ENCODE measurements at places on chromosomes 4 and X.

- DNase-seq = no peak
Measured at GRCh38 chr4:124199755-124200154, 512.8 kb downstream of the ANKRD50 start.

DNA sequence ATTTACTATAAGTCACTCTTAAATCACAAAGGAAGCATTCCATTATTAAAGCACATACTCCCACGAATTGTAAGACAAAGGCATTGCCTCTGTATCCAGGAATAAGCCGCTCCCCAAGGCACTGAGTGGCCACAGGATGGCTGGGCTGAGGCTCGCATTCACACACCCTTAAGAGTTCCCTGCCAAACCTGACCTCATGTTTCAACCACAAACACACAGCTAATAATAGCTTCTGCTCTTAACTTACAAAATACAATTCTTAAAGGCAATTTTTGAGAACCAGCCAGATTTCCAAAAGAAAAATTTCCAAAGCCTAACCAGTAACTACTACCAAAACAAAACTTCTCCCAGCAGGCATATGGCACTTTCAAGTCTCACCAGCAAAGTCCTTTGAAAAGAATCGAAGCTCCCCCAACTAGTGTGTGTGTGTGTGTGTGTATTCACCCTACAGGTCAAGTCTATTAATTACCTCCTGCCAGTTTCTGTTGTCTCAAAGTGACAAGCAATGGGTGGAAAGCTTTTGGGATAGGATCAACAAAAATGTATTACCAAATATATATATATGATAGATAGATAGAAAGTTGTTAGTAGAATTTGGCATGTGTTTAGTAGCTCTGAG lies 36.0 kb downstream of the ARHGAP6 start:
- no peak for DNase-seq

DNA sequence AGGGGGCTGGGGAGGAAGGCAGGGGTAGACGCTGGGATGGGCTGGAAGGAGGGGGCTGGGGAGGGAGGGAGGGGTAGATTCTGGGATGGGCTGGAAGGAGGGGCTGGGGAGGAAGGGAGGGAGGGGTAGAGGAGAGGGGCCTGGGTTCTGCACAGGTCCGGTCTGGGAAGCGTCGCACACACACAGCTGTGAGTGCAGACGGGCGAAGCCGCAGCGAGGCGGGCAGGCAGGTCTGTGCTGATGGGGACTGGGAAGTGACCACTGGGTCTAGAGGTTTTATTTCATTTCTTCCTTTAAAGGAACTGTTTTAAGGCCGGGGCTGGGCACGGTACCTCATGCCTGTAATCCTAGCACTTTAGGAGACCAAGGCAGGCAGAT lies 69.1 kb upstream of the MXD4 start:
- DNase-seq = no peak

DNA sequence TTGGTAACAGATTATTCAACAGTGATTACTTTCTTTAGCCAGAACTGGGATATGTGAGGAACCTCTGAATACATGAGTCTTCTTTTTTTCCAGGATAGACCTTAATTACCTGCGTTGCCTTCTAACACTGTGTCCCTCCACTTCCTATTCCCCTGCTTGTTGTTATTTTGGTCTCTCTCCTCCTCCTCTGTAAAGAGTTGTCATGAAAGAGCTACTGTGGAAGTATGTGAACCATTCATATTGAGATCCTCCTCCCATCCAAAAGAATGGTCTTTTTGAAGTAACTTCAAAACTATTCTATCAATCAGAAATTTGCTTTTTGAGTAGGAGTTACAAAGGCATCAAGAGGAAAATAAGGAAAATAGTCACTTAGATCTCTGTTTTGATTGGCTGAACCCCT lies 420.0 kb upstream of the TENM3 start:
- no peak for DNase-seq

GRCh38 chr4:35520059-35520458 lies 724.3 kb downstream of the ARAP2 start:
- no peak for DNase-seq

GRCh38 chrX:69210581-69210980 lies 45.3 kb upstream of the PJA1 start:
- DNase-seq = no peak

GRCh38 chr4:13313856-13314255 lies 170.3 kb downstream of the RAB28 start:
- no peak for DNase-seq

- no peak for DNase-seq
Measured at GRCh38 chr4:309807-310206, 4.5 kb upstream of the ZNF732 start.

- DNase-seq = no peak
Measured at GRCh38 chr4:152501846-152502536, 33.9 kb downstream of the FBXW7 start.

DNA sequence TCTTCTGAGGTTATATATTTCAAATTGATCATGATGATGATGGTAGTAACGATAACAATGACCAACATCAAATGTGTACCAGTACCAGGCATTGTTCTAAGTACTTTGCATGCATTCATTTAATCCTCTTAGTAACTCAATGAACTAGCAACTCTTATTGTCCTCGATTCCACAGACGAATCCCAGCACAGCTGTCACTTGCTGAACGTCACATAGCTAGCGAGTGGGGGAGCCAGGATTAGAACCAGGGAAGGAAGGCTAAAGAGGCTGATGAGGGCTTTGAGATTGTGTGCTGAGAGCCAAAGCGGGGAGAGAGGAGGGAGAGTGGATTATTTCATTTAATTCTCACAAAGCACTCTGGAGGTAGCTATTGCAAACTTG lies 103.6 kb downstream of the PHOX2B start:
- no peak for DNase-seq

DNA sequence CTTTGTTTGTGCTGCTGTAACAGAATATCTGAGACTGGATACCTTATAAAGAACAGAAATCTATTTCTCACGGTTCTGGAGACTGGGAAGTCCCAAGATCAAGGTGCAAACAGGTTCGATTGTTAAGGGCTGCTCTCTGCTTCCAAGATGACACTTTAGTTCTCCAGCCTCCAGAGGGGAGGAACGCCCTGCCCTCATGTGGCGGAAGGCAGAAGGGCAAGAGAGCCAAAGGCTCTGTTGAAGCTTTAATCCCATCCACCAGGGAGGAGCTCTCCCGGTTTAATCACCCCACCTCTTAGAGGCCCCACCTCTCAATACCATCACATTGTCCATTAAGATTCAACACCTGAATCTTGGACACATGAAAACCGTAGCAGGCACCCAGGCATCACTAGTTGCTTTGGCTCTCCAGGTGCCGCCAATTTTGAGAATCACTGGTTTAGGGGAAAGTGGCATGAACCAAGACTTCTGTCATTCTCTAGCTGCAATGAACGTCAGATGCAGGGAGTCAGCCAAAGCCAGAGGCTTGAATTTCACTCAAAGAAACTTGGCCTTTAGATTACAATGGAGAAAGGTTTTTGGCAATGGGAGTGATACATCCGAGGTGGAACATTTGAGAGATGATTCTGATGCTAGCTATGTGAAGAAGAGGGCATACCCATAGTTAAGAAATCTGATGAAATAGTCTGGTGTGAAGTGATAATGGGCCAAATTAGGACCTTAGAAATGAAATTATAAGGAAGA lies 15.7 kb downstream of the FHL1 start:
- peak; percentile 34 for DNase-seq

GRCh38 chr4:11912886-11913285 lies 484.2 kb upstream of the HS3ST1 start:
- DNase-seq = no peak

- no peak for DNase-seq
Measured at GRCh38 chr4:173001571-173001970, 167.0 kb upstream of the GALNT7 start.

DNA sequence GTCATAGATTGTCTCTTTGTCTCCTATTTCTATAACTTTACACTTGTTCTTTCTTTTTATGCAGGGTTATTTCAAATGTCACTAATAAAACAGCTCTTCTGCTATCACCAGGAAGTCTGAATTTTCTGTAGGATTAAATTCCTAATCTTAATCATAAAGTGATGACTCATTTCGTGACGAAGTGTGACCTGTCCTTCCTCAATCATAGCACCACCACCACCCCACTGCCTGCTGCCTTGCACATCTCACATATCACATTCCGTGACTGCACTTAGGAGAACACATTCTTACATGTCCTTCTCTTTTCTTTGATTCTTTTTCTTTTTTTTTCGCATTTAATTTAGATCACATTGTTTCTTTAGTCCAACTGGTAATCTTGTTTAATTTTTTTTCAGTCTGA lies 57.7 kb upstream of the UGT2B7 start:
- no peak for DNase-seq

GRCh38 chr4:63757929-63758328 lies 651.3 kb downstream of the TECRL start:
- DNase-seq = no peak

DNA sequence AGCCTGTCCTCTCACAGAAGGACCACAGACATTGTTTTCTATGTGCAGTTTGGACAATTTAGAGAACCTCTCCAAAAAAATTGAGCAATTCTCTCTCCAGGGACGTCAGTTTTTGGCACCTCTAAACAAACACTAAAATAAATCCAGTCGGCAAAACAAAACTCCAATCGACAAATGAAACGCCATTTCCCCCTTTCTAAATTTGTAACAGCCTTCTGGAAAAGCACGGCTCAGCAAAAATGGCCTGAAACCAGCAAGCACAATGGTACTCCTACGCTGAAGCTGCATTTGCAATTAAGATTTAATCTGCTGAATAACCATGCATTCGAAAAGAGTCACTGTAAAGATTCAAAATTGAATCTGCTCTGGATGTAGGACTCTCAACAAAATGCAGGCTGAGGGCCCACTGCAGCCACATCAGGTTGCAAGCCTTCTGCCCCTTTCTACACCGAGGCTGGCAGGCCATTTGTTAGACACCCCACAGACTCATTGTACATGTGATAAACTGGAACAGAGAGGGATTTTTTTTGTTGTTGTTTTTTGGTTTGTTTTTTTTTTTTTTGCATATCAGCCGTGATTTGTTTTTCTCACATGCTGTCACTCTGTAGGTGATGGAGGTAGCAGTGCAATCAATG lies 79.9 kb upstream of the MAP3K15 start:
- no peak for DNase-seq

DNA sequence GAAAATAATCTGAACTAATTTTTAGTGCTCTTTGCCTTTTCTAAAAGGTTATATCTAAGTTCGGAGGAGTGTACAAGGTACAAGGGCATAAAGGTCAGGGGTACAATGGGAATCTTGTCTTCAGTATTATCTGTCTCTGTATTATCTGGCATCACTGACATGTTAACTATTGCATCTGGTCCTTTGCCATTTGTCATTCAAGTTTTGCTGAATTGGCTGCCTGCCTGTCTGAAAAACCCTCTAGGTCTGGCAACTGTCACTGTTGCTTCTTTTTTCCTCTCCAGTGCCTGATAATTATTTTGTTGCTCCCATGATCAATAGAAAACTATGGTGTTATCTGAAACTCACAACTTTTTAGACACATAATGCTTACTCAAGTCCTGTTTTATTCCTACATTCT lies 112.5 kb upstream of the STK26 start:
- no peak for DNase-seq

- DNase-seq = no peak
Measured at GRCh38 chr4:82621251-82621650, 59.5 kb upstream of the TMEM150C start.

DNA sequence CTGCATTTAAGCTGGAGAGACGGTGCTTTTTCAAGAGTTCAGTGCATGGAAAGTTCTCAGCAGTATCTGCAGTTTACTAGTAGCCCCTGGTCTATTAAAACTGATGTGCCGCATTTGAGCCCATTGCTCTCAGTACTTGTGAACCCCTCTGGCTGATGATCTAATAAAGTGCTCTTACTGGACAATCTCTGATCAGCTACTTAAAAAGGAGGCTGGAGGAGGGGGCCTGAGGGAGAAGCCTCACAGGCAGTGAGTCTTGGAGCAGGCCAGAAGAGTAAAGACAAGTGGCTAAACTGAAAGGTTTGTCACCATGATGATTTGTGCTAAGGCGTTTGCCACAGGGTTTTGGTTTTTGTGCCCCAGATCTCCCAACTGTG lies 138.5 kb downstream of the ARX start:
- no peak for DNase-seq

- DNase-seq = no peak
Measured at GRCh38 chr4:121943941-121944340, 7.9 kb downstream of the TRPC3 start.

DNA sequence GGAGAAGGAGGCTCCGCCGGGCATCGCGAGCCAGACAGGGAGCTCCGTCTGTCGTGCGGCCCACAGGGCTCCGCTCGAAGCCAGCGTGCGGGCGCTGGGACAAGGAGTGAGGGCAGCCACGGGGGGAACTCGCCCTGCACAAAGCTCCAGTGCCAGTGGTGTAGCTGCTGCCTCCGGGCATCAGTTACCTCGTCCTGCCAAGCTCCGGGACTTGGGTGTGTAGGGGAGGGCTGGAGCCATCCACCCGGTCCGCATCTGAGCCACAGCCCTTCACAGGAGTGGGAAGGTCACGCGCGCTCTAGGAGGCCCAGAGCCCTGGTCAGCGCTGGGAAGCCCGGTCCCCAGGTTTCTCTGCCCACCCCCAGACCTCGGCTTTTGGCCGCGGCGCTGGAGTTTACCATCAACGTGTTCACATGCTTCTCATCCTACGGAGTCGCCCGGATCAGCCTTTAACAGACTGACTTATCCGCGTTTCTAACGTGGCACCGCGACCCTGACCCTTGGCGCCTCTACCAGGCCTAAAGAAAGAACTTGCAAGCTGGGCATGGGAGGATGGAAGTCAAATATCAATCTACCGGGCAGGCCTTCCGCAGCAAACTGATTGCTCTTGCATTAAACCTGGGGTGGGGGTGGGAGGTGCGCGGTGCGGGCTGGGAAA lies 8.4 kb upstream of the PRDM8 start:
- no peak for DNase-seq

- DNase-seq = no peak
Measured at GRCh38 chrX:132090403-132091159, 37.2 kb downstream of the FRMD7 start.

- DNase-seq = no peak
Measured at GRCh38 chr4:6878451-6879059, 31.1 kb upstream of the TBC1D14 start.

GRCh38 chrX:23381099-23382087 lies 46.7 kb downstream of the PTCHD1 start:
- no peak for DNase-seq

DNA sequence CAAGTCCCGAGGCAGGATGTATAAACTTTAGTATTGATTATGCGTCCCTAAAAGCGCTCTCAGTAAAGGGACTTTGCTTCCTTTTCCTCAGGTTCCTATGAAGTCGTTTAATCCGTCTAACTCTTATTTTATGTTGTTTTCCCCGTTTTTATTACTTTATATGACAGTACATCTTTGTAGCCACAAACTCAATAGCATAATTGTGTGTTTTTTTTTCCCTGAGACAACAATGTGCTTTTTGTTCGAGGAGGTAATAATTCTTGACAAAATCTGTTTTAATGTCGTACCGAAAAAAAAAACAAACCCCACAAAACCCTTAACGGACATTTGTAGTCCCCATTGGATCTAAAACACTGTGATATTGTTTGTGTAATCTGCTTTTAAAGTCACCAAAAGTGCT lies 17.9 kb upstream of the PPP2R3B start:
- DNase-seq = no peak

- no peak for DNase-seq
Measured at GRCh38 chr4:72971572-72971971, 97.9 kb downstream of the COX18 start.

GRCh38 chr4:183838987-183839712 lies 66.0 kb upstream of the STOX2 start:
- DNase-seq = no peak

GRCh38 chr4:142034101-142034500 lies 397.7 kb downstream of the IL15 start:
- no peak for DNase-seq

Measured in CD4-positive, alpha-beta T cell treated with Interleukin-4 for 1 hour (primary cell).